ENCODE measurements at places on chromosomes 7 and 10. TPM values are rescaled to one million over a fixed set of nuclear protein-coding genes. Genes with fewer than 3 reads are reported as not detected.
A peak's percentile ranks its signal among the peaks of the same experiment; 100 is the strongest.

Gene ARHGAP19
- 29.9 TPM for total RNA-seq

DNA sequence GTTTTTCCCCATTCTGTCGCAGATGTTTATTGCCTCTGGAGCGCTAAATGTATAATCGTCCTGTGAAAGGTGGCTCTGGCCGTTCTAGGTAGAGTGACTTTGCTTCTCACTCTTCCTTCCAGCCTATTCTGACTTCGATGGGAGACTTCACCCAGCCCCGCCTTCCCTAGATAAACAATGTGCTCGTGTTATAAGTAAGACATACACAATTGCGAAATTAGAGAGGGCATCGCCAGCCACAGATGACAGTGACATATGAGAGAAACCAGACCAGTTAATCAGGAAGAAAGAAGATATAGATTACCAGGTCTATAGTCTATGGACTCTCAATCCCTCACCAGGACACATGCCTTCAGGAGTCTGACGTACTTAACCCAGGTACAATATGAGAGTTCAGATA, 1050.5 kb upstream of the AUTS2 start:
- DNase-seq = no peak

DNA sequence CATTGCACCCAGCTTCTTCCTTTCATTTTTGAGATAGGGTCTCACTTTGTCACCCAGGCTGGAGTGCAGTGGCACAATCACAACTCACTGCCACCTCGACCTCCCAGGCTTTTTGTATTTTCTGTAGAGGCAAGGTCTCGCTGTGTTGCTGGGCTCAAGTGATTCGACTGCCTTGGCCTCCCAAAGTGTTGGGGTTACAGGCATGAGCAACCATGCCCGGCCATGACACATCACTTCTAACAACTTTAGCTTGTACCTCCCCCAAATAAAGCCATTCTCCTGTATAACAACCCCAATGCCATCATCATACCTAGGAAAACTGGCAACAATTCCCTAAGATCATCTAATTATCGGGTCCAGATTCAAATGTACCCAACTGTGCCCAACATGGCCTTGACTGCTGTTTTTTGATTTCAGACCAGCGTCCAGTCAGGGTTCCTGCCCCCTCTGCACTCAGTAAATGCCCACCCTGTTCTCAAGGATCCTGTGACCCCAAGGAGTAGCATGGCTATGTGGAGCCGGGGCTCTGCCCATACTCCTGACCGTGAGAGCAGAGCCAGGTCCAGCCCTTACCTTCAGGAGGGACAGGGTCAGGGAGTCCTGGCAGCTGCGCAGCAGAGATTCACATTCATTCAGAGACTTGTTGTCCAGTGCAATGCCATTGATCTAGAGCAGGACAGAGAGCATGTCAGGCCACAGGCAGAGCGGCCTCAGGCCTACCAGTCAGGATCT, 102.6 kb downstream of the DLG5 start:
- DNase-seq = no peak

DNA sequence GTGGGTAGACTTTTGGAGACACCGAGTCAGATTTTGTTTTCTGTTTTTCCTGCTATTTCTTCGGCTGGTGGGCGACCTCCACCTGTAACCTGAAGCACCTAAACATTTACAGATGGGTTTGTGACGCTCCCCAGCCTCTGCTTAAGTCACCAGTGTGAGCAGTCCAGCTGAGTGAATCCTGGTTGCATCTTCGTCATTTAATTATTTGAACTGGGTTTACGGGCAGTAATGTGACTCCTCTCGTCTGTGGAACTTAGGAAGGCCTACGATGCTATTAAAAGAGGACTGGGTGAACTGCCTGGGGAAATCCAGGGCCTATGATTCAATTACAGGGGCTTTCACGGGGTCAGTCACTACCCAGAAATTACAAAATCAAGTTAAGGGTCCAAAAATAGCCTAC, 52.5 kb downstream of the WNT2 start:
- no peak for DNase-seq

DNA sequence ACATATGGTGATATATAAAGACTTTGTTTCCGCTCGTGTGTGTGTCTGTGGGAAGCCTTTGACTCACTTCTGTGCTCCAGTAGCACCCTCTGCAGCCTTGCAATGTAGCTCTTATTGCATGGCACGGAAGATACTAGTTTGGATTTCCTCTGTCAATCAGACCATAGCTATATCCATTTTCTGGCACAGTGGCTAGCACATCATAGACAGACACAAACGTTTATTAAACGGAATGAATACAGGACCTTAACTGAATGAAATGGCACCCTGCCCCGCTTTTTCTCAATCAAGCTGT, 124.0 kb upstream of the PTPN20 start:
- DNase-seq = peak; percentile 37

DNA sequence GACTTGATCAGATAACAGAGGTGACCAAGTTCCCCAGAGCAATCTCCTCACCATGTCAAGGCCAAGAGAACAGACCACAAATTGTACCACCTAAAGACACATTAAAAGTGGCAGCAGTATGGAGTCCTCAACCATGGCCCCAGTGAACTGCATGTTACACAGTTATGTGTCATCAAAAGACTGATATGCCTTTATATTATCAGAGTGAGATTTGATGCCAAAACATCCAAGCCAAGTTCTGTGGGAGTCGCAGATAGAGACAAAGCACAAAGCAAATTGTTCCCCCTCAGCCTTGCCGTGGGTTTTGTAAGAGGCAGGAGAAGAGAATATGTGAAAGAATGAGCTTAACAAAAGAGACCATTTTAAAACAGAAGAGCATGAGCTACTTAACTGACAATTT, 39.2 kb upstream of the TES start:
- DNase-seq = no peak

Gene WEE2
- total RNA-seq = not detected

Gene MTURN
- total RNA-seq = 4.0 TPM

- no peak for DNase-seq
These were observed 102.1 kb downstream of the VPS41 start for GRCh38 chr7:38806912-38807311.

- DNase-seq = peak; percentile 42
These were observed 20.9 kb upstream of the KLF6 start for GRCh38 chr10:3805791-3806461.

- DNase-seq = no peak
These were observed 93.4 kb upstream of the TCERG1L start for GRCh38 chr10:131404886-131405285.

- no peak for DNase-seq
These were observed 21.3 kb upstream of the ST8SIA6 start for GRCh38 chr10:17475661-17476060.

Gene TNRC18
- total RNA-seq = 47.3 TPM

Gene RASSF4
- 0.66 TPM for total RNA-seq

Gene IQUB
- 0.25 TPM for total RNA-seq

DNA sequence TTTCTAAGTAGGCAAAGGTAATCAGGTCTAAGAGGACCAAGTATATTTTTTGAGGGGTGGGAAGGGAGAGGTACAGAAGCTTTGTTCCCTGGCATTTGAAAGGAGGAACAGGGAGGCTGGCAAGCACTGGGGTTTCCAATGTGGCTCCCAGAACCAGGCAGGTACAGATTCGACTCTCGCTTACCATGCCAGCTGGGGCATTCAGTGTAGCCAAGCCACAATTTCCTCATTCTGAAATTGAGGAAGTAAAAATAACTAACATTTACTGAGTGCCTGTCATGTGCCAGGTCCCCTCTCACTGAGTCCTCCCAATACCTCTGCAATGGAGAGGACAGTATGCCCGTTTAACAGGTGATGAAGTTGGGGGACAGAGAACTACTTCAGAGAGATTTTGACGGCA, 45.9 kb upstream of the BET1 start:
- DNase-seq = no peak

Gene FBXO24
- 0.37 TPM for total RNA-seq

GRCh38 chr10:95963202-95963990, 55.6 kb downstream of the CC2D2B start:
- DNase-seq = peak; percentile 15

- DNase-seq = no peak
These were observed 19.8 kb downstream of the CNTNAP2 start for GRCh38 chr7:146136357-146136875.

Gene PPP2R2D
- total RNA-seq = 33.7 TPM

Gene CHST15
- not detected for total RNA-seq

DNA sequence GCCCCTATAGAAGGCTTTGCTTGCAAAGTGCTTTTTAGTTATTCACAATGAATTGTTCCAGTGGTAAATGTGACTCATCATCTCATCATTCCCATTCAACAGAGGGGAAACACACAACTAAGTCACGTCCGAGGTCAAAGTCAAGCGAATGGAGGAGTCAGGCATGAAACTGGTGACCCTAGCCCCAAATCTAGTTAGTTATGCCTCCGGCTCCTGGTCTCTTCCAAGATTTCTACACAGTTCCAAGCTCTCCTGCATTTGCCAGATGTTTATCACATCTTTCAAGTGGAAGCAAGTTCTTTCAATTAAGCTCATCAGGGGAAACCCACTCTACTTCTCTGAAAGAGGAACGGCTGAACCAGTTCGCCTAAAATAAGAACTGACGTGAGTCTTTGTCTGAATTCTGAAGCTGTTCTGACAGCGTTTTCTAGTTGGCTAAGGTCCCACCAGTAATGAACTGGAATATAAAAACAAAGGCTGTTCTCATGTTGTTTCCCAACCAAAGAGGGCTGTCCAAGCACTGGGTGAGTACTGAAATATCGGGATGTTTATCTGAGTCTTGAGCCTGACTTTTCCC, 140.9 kb upstream of the NRBF2 start:
- no peak for DNase-seq

DNA sequence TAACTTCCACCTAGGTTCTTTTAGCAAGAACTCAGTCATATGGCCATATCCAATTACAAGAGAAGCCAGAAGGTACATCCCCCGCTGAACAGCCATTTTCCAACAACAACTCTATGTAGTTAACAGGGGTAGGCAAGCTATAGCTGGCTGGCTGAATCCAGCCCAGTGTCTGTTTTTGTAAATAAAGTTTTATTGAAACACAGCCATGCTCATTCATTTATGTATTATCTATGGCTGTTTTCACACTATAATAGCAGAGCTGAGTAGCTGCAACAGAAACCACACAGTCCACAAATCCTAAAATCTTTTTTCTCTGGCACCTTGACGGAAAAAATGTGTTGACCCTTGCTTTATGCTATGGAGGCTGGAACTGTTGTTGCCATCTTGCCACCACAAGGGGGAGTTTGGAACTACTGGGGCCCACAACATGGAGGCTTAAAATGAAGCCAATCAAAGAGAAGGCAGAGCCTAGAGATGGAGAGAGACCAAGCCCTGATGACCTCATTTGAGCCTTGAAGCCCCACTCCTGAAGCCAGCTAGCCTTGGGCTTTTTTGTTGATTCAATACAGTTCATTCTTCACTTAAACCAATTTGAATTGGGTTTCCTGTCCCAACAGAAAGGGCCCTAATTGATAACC, 33.3 kb upstream of the XPNPEP1 start:
- DNase-seq = no peak

Gene PTPRN2
- 1.1 TPM for total RNA-seq

DNA sequence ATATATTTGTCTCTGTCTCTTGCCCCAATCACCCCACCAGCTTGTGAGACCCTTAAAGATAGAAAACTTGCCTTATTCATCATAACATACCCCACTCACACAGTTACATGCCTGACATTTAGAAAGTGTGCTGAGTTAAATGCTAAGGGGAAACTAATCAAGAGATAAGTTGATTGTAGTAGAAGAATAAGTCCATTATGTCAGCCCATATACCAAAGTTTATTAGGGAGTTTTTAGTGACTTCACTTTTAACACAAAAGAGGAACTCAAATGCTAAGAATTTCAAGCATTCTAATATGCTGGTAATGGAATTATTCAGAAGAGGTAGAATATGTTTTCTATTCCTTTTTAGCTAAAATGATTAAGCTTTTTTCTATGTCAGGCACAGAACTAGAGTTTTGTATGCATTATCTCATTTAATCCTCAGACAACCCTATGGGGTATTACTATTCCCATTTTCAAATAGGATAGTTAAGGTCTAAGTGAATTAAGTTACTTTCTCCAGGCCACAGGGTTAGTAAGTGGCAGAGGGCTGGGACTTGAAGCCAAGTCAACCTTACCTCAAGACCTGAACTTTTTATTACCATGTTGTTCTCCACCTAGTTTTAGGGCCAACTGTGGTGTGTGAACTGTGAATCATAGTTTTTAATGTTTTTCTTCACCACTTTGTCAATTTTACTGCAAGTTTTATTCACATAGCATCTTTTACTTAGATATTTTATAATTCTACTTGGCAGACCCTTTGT, 19.6 kb downstream of the ASAH2 start:
- DNase-seq = no peak

Gene CTNNA3
- total RNA-seq = not detected

DNA sequence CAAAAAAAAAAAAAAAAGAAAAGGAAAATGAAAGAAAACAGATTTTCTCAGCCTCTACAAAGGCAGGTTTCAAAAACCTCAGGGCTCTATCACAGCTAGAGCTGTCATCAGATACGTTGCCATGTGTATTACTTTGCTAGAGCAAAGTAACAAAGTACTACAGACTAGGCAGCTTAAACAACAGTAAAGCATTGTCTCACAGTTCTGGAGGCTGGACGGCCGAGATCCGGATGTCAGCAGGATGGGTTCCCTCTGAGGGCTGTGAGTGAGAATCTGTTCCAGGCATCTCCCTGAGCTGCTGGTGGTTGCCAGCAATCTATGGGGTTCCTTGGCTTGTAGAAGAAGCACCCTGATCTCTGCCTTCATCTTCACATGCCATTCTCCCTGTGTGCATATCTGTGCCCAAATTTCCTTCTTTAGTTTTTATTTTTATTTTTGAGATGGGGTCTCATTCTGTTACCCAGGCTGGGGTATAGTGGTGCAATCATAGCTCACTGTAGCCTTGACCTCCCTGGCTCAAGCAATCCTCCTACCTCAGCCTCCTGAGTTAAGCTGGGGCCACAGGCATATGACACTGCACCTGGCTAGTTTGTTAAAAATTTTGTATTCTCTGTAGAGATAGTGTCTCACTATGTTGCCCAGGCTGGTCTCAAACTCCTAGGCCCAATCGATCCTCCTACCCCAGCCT, 48.9 kb upstream of the KDM7A start:
- no peak for DNase-seq

- DNase-seq = no peak
These were observed 91.5 kb downstream of the MYO3A start for GRCh38 chr10:26025523-26025922.

GRCh38 chr10:91709394-91709798, 76.5 kb upstream of the PPP1R3C start:
- no peak for DNase-seq

DNA sequence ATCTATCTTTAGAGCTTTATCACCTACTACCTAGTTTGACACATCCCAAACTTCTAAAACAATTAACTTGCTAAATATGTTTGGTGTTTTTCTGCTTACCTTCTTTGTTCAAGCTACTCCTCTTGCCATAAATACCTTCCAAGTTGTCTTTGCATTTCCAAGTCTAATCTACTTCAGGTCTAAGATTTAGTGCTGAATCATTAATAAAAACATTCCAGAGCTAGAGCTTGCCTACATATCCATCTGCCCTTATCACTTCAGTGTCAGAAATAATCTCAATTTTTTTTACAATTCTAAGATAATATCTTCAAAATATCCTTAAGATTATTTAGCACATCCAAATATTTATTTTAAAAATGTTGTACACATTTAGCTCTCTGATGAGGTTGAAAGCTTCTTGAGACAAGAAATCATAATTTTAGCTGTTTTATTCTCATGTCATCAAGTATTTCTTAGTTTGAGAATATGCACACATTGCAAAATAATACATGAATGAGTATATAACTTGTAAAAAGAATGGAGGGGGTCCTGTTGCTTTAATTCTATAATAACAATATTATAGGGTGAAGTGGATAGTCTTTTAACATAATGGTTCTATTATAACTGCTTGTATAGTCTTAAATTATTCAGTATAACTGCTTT, 466.3 kb downstream of the SEMA3D start:
- DNase-seq = no peak

All from activated T-helper 2 cell treated with anti-CD3 and anti-CD28 coated beads, Interferon-gamma antibody, Interleukin-2, Interleukin-4, amounts not matched to agents 10 μg/mL and 5 μg/mL and 100 μg/mL, durations not matched to agents 14 hours and 24 hours and 36 hours (primary cell).